ENCODE measurements at places on chromosomes 16 and 17.

GRCh38 chr17:7440113-7440833 lies 961 bp downstream of the FGF11 start:
- no peak for DNase-seq

DNA sequence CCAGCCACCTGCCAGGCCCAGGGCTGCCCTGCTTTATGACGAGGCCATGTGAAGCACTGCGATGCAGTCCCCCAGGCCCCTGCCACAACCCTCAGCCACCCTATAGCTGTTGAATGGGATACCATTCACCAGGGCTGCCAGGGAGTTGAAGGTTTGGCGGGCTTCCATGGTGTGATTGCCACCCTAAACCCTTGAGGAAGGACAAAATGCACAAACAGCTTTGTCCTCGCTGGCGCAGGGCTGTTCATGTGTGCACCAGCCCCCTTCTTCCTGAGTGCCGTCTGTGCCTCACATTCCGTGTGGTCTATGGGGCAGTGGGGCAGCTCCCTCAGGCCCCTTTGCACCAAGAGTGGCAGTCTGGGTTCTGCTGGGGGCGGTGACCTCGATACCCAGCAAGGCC lies 25.3 kb downstream of the NARF start:
- DNase-seq = no peak

GRCh38 chr16:51175081-51175480 lies 24.0 kb upstream of the SALL1 start:
- no peak for DNase-seq

DNA sequence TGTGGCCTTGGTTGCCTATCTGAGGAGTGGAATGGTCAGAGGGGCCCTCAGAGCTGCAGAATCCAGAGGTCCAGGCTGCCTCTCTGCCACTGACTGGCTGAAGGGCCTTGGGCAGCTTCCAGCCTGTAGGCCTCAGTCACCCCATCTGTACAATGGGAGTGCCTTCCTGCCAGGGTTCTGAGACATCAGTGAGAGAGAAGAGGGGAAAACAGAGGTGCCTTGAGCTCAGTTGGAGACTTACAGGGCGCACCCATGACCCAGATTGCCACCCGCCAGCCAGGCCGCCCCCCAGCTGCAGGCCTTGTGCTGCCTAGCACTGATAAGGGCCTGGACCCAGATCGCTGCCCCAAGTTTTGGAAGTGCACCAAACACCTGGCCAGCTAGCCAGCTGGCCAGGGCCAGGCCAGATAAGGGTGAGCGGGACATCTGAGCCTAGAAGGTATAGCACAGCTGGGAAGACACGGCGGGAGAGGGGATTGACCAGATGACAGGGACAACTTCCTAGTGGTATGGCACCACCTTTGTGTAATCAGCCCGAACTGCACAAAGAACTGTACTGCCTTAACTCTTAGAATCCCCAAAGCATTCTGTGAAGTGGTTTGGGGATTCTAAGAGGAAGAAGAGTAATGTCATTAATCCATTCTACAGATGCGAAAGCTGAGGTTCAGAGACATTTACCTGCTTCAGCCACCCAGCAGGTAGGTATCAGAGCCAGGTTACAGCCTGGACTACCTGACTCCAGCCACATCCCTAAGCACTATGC lies 1.4 kb downstream of the SLC4A1 start:
- DNase-seq = no peak

DNA sequence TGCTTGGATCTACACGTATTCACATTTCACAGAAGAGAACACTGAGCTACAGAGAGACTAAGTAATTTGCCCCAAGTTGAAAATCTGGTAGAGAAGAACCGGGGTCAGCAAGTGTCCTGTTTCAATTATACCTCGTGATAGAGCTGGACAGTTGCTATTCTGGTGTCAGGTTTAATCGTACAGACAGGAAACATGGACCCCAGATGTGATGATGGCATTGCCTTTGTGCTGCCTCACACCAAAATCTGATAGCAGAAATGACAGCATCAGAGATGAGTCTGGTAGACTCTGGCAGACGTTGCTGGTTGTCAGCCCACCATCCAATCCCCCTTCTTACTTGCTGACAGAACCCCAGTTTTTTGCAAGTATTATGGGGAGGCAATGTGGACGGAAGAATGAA lies 112.1 kb upstream of the FOXF1 start:
- DNase-seq = no peak

DNA sequence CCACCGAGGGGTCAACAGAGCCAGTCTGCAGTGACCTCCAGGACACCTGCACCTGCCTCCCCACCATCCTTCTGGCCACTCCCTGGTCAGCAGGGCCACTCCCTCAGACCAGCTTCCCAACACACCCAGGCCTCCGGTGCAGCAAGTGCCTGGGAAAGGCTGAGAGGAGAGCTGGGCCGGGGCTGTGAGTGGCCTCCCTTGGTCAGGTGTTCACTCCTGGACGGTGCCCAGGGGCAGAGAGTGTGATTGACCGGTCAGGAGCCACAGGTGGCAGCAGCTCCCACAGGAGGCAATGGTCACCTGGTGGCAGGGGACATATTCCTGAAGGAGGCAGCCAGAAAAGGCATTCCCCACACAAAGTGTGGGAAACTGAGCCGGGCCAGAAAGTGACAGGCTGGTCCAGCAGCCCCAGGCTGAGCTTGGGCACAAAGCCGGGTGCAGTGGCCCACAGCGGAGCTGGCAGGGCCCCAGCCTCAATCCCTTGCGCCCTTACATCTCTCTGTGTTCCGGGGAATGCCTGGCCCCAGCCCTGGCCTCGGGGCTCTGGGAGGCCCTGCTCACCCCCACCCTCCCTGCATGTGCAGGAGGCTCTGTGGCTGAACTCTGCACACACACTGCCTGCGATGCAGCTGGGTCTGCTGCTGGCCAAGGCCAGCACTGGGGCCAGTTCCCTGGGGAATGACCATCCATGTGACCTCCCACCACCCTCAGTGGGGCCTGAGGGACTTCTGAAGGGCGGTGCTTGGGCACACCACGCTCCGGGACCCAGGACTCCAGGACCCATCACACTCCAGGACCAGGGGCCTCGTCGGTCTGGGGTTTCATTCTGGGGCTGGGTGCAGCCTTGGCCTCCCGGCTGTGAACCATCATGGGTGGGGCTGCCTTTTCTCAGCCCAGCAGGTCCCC lies 1.2 kb upstream of the C17orf99 start:
- DNase-seq = no peak

DNA sequence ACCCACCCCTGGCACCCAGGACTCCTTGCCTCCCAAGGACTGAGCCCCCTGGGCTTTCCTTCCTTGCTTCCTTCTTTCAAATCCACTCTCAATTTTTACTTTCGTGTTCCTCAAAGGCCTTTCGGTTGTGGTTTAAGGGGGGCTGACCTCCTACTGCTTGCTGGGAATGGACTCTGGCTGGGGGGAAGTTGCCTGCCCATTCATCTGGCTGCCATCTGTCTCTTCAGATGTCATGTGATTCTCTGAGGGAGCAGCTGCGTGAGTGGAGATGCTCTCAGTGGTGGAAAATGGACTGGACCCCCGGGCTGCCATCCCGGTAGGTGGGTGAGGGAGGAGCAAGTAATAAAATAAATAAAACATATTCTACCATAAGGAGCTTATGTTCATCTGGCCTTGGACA lies 93.8 kb upstream of the RPRML start:
- DNase-seq = no peak

DNA sequence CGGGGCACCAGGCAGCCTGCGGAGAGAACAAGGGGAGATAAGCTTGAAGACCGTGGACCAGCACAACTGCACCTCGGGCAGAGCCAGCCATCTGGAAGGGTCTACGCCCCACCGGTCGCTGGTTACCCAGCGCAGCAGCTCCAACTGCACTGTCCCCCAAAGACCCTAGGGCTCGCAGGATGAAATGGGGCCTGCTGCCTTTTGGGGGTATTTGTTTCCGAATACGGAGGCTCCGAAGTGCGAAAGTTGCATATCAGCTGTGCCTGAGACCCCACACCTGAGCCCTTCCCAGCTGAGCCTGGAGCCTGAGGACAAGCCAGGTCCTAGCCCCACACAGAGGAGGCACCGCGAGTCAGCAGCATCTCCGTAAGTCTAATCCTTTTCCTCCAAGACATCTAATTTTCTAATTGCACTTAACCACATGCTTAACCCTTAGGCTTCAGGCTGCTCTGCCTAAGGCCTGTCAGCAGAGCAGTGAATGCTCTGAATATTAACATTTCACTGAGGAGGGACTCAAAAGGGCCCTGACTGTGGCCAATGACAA lies 4.0 kb downstream of the KIFC3 start:
- DNase-seq = no peak

DNA sequence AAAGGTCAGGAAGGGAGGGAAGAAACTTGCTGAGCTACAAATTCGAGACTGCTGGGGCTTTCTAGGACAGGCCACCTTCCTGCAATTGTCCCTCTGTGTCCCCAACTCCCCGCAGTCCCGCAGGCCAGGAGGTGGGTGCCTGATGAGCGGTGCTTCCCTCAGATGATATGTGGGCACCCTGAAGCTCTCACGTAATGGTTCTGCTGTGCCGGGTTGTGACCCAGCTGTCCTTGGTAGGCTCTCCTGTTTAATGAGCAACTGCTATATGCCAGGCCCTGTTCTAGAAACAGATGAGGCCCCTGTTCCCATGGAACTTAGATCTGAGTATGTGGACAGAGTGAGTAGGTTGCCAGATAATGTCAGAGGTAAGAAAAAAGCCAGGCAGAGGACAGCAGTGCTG lies 22.0 kb upstream of the MYO15B start:
- no peak for DNase-seq

GRCh38 chr17:82961366-82962162 lies 117.8 kb upstream of the METRNL start:
- no peak for DNase-seq

GRCh38 chr17:45092911-45093430 lies 31.9 kb downstream of the NMT1 start:
- DNase-seq = peak; percentile 97

DNA sequence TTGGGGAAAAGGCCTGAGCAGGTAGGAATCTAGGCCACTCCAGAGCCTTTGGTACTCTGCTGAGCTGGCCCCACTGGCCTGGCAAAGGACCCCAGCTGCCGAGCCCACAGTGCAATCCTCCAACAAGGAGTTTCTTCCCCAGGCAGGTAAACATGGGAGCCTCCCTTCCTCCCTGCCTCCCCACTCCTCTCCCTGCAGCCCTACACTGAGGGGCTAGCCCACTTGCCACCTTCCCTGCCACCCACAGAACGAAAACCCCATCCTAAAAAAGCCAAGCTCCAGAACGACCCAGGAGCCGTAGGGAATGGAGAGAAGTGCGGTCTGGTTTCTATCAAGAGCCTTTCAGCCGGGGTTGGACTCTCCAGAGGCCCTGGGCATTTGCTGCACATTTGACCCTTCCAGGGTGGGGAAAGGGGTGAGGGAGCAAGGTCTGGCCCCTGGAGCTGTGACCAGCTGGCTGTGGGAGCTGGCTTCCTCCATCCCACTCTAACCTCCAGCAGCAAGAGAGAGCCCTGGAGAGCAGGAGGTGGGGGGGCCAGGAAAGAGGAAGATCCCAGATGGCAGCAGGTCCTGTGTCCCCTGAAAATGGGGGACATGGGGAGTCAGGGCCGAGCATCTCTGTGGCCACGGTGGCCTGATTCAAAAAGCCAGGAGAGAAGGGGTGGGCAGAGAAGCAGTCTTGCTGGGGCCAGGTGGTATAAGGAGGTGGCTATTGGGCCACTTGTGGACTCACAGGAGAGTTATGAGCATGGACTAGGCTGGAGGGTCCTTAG lies 1.3 kb downstream of the HID1 start:
- no peak for DNase-seq

DNA sequence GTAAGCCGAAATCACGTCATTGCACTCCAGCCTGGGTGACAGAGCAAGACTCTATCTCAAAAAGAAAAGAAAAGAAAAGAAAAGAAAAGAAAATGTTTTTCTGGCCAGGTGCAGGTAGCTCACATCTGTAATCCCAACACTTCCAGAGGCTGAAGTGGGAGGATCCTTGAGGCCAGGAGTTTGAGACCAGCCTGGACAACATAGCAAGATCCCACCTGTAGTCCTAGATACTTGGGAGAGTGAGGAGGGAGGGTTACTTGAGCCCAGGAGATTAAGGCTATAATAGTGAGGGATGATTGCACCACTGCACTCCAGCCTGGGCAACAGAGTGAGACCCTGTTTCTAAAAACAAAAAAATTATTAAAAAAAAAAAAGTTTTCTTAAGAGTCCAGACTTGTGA lies 2.5 kb upstream of the ATP5MC1 start:
- no peak for DNase-seq

DNA sequence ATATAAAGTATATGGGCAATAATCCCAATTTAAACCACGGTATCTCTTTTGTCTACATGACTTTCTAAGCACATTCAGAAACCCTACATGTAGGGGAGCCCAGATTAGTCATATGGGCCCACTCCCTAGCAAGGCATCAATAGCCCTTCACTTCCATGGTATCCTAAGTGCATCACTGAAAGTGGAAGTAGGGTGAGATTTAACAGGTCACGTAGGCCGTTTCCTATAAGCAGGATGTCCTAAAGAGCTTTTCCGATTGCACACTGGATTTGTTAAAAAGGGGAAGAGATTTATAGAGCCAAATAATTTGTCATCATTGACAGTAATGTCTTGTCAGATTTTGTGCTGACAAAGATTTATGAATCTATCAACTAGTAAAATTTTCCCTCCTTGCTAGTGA lies 39.0 kb downstream of the CA4 start:
- no peak for DNase-seq

DNA sequence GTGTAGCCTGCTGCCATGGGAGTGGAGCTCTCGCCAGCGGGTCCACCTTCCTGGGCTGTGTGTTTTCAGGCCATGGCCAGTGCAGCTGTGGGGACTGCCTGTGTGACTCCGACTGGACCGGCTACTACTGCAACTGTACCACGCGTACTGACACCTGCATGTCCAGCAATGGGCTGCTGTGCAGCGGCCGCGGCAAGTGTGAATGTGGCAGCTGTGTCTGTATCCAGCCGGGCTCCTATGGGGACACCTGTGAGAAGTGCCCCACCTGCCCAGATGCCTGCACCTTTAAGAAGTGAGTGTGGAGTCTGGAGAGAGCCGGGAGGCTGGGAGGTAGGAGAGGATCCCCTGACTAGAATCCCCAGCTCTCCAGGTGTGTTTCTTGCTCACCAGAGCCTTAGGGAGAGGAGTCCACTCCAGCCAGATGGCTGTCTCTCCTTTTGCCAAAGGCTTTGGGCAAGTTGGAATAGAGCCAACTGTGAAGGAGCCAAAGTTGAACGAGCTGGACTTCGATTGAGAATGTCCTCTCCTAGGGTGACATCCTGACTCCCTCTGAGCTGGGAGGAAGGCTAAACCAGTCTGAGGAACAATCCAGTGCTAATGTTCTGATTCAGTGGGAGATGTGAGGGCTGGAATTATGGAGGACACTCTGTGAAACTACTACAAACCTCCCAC lies 24.4 kb upstream of the EFCAB13 start:
- DNase-seq = no peak

GRCh38 chr16:64403352-64403751 lies 718.5 kb downstream of the CDH11 start:
- DNase-seq = no peak

GRCh38 chr17:28622186-28622585 lies 8.2 kb upstream of the RSKR start:
- DNase-seq = no peak

GRCh38 chr16:28575446-28576109 lies 21.3 kb downstream of the SULT1A2 start:
- DNase-seq = no peak

DNA sequence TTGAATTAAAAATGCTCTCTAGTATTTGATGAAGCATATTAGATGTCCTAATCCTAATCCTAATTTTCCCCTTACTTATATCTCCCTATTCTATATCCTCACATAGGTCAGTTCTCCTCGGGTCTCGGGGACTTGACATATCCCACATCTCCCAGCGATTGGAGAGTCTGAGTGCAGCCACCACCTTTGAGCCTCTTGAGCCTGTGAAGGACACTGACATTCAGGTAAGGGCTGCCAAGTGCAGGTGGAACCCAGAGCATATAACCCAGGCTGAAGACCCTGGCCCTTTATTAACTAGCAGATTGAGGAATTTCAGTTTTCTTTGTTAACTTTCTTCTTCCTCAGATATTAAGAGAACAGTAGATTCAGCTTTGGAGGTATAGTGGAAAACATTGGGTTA lies 28.5 kb downstream of the NUP93 start:
- DNase-seq = no peak

Data from AG04450 (cell line).